ENCODE measurements at places on chromosomes 1 and 21.

- no peak for DNase-seq
These were observed 125.1 kb downstream of the NFIA start for GRCh38 chr1:61207416-61207815.

- DNase-seq = no peak
These were observed 173.4 kb upstream of the RUNX1 start for GRCh38 chr21:35222541-35222941.

DNA sequence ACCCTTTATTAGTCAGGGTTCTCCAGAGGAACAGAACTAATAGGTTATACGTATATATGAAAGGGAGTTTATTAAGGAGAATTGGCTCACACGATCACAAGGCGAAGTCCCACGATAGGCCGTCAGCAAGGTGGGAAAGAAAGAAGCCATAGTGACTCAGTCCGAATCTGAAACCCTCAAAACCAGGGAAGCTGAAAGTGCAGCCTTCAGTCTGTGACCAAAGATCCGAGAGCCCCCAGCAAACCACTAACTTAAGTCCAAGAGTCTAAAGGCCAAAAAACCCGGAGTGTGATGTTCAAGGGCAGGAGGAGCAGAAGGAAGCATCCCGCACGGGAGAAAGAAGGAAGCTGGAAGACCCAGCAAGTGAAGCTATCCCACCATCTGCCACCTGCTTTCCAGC is 9.9 kb downstream of the IFNLR1 start:
- DNase-seq = no peak

DNA sequence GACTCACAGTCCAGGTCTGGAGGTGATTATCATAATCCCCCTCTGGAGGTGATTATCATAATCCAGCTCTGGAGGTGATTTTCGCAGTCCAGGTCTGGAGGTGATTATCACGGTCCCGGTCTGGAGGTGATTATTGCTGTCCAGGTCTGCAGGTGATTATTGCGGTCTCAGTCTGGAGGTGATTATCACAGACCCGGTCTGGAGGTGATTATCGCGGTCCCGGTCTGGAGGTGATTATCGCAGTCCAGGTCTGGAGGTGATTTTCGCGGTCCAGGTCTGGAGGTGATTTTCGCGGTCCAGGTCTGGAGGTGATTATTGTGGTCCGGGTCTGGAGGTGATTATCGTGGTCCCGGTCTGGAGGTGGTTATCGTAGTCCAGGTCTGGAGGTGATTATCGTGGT is 76.6 kb downstream of the SDCCAG8 start:
- DNase-seq = no peak

DNA sequence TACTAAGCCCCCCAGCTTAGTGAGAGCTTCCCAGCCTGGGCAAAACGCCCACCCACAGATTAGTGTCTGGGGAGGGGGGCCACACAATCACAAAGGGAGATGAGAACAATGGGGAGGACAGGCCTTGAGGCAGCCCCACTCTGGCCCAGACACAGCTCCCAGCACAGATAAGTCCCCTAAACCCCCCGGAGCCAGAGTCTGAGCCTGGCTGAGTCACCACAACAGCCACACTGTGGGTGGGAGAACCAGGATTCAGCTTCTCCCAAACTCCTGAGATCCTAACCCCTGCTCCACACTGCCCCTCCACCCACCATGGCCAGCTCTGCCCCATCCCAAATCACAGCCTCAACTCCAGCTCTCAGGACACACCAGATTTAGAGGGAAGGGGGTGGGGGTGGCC is 4.2 kb downstream of the NECTIN4 start:
- no peak for DNase-seq

GRCh38 chr1:237858992-237859391 is 31.7 kb downstream of the ZP4 start:
- DNase-seq = no peak

GRCh38 chr1:3399732-3400131 is 54.7 kb upstream of the ARHGEF16 start:
- DNase-seq = no peak

DNA sequence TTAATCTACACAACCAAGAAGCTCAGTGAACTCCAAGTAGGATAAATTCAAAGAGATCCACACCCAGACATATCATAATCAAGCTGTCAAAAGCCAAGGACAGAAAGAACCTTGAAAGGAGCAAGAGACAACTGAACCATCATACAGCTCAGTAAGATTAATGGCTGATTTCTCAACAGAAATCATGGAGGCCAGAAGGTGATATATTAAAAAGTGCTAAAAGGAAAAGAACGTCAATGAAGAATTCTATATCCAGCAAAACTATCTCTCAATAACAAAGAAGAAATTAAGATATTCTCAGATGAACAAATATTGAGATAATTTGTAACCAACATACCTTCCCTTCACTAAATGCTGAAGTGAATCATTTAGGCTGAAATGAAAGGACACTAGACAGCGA is 161.8 kb downstream of the TRABD2B start:
- DNase-seq = no peak

DNA sequence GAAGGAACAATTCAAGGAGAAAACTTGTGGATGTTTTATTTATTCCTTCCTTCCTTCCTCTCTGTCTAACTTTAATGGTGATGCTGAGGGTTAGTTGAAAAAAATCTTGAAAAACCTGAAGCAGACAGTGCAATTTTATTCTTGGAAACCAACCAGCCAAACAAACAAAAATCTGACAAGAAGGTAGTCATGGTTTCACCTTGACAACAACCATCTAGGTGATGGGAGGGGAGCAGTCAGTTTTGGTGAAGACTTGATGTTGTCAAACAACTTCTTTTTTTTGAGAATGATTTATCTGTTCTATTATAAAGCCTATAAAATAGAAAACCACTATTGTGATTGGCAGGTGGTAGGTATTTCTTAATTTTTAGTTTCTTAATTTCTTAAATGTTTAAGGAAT is 92.4 kb upstream of the GPR88 start:
- no peak for DNase-seq

- DNase-seq = no peak
These were observed 97.0 kb downstream of the GIPC2 start for GRCh38 chr1:78142736-78143135.

- DNase-seq = no peak
These were observed 32.5 kb upstream of the SARS1 start for GRCh38 chr1:109181085-109181806.

GRCh38 chr21:45403825-45404729 is 888 bp upstream of the COL18A1 start:
- DNase-seq = no peak

GRCh38 chr1:220927442-220927841 is 48.2 kb downstream of the HLX start:
- DNase-seq = no peak

DNA sequence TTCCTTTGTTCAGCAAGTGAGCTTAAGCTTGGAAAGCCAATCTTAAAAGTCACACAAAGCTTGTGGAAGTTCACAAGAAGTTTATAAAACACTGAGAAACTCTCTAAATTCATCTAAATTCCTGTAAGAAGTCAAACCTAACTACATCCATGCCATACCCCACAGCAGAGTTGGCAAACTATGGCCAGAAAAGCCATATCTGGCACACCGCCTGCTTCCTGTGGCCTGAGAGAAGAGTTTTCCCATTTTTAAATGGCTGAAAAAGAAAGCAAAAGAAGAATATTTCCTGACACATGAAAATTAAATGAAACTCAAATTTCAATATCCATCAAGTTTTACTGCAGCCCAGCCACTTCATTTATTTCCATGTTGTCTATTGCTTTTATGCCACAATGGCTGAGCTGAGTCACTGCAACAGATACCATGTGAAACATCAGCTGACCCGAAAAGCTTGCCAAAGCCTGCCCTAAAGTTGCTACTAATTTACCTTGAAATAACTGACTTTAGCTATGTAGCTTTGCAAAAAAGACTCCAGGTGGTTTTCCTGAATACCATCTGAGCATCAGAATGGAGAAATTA is 237.1 kb downstream of the SLC45A1 start:
- no peak for DNase-seq

- DNase-seq = no peak
These were observed 32.4 kb upstream of the MAB21L3 start for GRCh38 chr1:116078699-116079223.

DNA sequence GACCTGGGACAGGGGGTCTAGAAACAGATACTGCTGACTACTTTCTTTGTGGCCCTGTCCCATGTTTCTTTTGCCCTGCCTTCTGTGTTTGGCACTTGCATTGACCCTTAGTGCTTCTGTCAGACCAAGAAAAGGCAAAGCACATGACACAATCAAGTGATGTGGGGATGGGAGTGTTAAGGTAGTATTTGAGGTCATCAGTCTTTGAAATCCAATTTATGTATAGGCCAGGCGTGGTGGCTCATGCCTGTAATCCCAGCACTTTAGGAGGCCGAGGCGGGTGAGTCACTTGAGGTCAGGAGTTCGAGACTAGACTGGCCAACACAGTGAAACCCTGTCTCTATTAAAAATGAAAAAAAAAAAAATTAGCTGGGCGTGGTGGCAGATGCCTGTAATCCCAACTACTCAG is 26.0 kb downstream of the SERBP1 start:
- DNase-seq = no peak

Measured in activated T-cell treated with anti-CD3 and anti-CD28 coated beads for 1 hour (primary cell).